ENCODE measurements at places on chromosomes 5 and 9.
A peak's percentile ranks its signal among the peaks of the same experiment; 100 is the strongest.

DNA sequence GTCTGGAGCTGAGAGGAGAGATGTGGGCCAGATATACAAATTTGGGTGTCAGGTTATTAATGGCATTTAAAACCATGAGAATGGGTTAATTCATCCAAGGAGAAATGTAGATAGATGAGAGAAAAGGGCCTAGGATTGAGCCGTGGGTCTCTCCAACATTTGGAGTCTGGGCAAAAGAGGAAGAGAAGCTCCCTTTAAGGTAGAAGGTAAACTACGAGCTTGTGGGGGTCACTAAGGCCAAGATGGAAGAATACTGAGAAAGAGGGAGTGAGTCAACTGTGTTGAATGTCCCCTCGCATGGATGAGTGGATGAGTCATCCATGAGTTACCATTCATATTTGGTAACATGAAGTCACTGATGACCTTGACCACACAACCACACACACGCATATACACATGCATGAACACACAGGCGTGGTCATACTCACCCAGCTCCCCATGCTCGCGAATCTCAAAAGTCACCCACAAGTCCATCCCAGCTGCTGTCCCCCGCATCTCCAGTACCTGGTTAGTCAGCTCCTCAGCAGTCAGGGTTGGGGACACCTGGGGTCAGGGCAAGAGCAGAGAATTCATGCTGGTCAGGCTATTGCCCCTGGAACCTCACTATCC is 6.8 kb upstream of the FCHSD1 start:
- no peak for DNase-seq

- peak; percentile 65 for DNase-seq
Observed at GRCh38 chr5:95842854-95843544, 20.5 kb upstream of the GLRX start.

- DNase-seq = no peak
Observed at GRCh38 chr5:176490301-176490700, 42.1 kb downstream of the FAF2 start.

DNA sequence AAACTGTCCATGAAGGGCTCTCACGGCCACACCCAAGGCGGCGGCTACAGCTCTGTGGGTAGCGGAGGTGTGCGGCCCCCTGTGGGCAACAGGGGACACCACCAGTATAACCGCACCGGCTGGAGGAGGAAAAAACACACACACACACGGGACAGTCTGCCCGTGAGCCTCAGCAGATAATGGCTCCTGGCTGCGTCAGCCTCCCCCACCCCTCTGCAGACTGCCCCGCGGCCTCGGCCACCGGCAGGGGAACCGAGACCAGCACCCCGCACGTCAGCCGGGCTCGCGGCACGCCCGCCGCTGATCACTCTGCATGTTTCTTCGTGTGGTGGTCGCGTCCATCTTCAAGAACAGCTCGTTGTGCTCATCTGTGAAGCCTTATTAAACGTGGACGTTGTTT is 41.5 kb downstream of the TENT4A start:
- no peak for DNase-seq

DNA sequence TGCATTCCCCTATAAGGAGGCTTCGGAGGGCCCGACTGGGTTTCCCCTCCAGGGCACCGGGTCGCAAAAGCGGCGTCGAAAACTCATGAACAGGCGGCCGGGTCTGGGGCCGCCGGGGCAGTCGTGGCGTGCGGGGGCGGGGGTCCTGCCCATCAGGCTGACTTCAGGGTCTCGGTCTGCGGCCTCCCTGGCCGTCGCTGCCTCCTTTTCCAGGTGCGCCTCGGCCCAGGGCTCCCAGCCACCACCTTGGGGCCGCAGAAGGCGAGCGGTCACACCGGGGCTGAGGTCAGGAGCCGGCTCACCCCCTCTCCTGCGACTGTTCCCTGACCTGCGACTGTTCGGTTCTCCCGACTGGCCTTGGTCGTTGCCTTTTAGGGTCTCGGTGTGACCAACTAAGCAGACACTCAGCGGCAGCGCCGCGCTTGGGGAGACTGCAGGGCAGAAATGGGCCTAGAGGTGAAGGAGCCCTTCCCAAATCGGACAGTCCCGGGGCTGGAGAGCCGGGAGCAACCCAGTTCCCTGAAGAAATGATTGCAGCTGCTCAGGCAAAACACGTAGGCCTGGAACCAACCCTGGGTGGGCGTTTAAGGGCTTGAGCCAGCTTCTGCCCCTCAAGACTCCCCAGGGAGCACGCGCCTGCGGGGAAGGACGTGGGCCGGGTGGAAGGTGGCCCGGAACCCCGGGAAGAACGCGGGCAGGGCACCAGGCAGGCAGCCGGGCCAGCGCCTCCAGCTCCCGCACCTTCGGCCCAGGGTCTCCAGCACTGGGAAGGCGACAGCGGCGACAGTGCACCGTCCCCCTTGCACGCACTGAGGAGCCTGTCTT is 11.2 kb downstream of the IRX2 start:
- no peak for DNase-seq

DNA sequence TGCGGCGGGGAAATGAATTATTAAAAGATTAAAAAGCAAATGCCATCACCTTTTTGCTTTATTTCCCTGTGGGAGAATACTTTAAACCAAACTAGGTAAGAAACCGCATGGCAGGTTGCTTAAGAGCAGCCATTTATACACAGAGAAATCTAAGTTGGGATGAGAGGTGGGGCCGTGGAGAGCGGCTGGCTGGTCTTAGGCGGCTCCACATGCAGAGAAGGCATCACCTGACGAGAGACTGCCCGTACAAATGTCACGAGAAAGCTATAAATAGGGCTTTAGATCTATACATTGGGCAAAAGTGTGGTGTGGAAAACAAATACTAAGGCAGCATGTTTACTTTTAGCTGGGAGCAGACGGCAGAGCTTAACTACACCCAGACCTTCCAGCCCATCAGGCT is 39.4 kb downstream of the MED27 start:
- DNase-seq = no peak

DNA sequence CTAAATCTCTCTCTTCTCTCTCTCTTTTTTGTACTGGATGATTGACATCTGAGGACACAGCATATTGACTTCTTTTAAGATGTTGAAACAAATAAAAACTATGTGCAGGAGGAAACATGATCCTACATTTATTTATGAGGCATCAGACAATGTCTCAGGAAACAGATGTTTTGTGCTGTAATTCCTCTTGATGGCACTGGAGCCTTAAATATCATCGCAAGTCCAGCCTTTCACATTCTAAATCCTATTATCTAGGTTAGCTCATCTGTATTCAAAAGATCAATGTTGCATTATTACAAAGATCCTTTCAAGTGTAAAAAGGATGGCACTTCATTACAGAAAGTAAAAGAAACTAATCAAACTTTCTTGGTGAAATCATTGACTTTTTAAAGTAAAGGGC is 63.9 kb downstream of the MAT2B start:
- no peak for DNase-seq

- DNase-seq = no peak
Observed at GRCh38 chr9:133938753-133939152, 53.4 kb downstream of the VAV2 start.

GRCh38 chr5:129171194-129171944 is 76.8 kb downstream of the ISOC1 start:
- DNase-seq = no peak

DNA sequence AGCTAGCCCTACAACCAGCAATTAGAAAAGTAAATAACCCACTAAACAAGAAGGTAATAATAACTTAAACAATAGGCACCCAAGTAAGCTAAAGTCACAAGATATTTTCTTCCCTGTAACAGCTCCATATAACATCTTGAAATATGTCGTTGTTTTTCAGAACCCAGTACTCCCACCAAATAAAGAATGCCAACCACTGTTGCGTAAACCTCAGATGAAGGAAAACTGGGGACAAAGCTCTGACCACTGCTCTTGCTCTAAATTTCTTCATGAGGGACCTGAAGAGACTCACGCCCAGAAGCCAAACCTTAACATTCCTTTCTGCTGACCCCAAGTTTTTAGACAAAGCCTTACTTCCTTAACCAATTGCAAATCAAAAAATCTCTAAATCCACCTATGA is 267.7 kb upstream of the GAS1 start:
- DNase-seq = no peak

DNA sequence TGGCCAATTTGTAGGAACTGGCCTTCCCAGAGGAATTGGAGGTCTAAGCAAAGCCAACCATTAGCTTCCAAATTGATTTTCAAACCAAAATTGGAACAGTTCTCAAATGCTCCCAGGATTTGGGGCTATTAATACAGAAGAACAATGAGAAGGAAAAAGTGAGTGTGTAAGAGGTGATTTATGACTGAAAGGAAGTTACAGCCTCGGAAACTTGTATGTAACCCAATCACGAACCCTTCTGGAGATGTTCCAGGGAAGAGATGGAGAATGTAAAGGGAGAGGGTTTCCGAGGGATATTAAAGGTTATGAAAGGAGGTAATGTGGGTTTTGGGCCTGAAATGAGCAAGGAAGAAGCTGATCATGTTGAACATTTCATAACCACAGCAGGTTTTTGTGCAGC is 93.2 kb upstream of the CXCL14 start:
- DNase-seq = no peak

GRCh38 chr5:14168793-14169262 is 25.7 kb downstream of the TRIO start:
- DNase-seq = no peak

GRCh38 chr5:61298580-61298979 is 33.5 kb upstream of the ZSWIM6 start:
- DNase-seq = no peak

DNA sequence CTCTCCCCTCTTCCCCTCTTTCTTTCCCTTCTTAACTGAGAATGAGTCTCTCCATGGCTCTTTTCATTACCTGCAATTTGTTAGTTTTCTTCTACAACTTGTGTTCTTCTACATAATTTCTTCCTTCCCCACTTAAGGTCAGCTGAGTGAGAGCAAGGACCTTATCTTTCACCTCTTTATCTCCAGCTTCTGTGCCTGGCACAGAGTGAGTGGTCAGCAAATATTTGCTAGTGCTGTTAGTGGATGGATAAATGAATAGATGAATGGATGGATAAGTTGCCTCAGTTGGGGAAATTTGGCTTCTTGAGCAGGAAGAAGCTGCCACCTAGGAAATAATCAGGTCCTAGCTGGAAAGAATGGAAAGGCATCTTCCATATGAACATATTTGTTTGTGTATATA is 44.6 kb upstream of the PPARGC1B start:
- no peak for DNase-seq

GRCh38 chr5:10975945-10976344 is 214.9 kb upstream of the DAP start:
- no peak for DNase-seq

DNA sequence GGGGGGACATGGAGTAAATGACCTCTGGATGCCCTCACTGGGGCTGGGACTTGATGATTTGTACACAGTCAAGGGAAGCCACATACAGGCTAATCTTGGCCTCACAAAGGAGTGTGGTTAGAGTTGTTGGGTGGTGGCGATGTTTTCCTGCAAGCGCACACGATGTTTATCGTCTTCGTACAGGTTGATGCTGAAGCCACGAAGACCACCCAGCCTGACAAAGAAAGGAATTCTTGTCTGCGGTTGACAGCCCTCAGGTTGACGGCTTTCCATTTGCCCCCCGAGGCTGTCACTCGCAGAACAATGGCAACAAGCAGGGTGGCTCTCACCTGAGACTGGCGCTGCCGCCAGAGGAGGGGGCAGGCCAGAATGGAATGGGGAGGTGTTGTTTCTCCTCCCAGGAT is 14.1 kb upstream of the XPA start:
- no peak for DNase-seq

DNA sequence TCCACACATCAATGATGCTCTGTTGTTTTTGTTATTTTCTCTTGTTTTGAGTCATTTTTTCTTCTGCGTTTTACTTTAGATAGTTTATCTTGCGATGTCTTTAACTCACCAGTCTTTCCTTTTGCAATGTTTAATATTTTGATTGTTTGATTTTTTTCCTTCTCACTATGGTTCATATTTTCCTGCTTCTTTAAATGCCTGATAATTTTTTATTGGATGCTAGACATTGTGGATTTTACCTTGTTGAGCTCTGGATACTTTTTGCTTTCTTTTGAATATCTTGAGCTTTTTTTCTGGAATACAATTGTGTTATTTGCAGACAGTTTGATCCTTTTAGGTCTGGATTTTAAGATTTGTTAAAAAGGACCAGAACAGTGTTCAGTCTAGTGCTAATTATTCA is 55.2 kb upstream of the GAS1 start:
- no peak for DNase-seq

DNA sequence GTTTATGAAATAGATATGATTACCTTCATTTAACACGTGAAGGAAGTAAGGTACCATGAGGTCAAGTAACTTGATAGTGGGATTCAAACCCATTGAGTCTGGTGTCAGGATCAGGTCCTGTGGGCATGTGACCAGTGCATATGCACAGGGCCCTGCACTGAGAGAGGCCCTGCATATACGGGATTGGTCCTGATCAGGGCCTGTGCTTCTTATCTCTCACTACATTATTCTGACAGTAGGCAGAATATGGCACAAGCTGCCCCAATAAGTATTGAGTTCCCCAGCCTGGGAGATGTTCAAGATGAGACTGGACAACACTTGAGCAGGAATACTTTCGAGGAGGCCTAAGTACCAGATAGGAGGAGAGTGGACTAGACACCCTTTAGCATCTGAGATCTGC is 44.0 kb downstream of the GALNT10 start:
- DNase-seq = no peak

DNA sequence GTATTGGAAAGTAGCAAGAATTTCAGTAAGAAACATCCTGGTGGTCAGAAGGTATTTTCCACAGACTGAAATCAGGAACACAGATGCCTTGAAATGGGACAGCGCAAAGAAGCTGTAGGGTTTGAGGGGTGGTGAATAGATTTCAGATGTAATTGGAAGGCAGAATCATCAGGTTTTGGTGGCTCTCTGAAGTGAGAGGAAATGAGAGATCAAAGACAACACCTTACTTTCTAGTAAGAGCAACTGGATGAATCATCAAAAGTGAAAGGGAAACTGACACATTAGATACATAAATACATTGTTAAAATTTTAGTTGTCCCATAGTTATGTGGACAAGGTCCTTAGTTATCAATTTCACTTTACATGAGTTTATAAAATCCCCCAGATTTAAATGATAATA is 188.2 kb upstream of the SLC27A6 start:
- DNase-seq = no peak

- DNase-seq = peak; percentile 21
Observed at GRCh38 chr5:10600626-10601245, 36.9 kb downstream of the ANKRD33B start.

GRCh38 chr5:140267559-140268018 is 35.3 kb downstream of the PFDN1 start:
- no peak for DNase-seq

DNA sequence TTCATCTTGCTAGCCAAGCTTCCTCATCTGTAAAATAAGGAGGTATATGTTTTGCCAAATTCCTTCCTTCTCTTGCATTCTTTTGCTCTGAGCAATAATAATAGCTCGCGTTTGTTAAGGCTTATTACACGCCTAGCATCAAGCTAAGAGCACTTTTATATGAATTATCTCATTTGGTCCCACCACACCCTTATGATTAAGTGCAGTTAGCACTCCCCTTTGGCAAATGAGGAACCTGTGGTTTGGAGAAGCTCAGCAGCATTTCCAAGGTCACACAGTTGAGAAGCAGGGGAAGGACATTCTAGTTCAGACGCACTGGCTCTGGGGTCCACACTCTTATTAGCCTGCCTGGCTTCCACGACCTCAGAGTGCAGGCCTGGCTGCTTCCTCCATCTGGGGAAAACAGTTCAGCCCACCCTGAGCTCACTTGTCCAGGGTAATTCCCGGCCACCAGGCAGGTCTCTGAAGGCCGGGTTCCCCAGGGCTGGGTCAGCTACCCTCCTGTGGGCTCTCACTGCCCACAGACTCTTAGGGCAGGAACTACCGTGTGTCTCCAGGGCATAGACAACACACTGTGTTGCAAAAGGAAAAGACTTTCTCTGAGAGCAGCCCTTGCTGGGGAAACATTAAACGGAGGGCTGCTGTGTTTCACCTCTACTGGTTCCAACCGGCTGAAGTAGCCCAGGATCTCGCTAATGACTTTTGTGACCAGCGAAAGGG is 9.9 kb upstream of the FBP1 start:
- DNase-seq = no peak
